ENCODE measurements at places on chromosomes 13 and 19.

- DNase-seq = no peak
Measured at GRCh38 chr19:16218851-16219250, 21.1 kb downstream of the AP1M1 start.

DNA sequence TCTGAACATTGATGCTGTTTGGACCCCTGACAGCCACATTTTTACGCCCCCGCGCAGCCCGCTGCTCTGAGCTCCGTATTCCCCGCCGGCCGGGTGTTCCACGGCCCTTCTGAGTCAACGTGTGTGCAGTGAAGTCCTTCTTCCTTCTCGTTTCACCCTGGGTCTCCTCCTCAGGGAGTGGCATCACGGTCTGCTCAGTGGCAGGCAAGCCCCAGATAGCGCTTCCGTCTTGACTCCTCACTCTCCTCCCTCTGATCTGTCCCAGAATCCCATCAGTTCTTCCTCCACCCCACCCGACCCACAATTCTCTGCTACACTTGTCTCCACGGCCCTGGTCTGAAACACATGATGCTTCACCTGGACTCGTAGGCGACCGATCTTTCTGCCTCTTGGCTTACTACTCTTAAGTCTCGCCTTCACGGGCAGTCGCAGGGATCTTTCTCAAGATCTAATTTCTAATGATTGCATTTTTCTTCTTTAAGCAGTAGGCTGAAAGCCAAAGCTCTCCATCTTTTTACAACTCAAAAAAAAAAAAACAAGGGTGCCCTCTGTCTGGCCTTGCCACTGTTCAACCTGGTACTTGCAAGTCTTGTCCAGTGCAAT lies 33.9 kb downstream of the CCNE1 start:
- DNase-seq = peak; percentile 55

DNA sequence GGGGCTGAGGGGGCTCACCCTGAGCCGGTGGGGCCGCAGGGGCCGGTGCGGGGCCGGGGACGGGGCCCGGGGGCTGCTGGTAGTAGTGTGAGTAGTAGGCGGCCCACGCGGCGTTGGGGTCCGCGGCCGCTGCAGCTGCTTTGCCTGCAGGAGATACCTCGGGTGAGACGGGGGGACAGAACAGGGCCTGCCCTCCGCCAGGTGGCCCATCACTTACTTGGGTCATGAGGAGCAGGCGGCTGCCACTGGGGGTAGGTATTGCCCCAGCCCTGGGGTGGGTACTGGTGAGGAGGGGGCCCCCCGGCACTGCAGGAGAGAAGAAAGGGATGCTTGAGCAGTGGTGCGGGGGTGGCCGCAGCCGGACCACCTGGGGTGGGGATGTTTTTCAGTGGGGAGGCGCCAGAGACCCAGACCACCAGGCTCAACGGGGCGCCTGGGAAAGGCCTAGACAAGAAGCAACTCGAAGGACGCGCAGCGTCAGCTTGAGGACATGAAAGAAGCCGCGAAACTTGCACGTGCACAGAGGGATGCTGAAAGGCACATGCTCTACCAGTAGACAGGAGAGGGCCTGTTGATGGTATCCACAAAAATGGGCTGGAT lies 8.9 kb downstream of the KHSRP start:
- no peak for DNase-seq

- no peak for DNase-seq
Measured at GRCh38 chr13:42895776-42896175, 96.3 kb downstream of the EPSTI1 start.

GRCh38 chr19:11435833-11436313 lies 438 bp downstream of the PRKCSH start:
- no peak for DNase-seq
